ENCODE measurements at places on chromosomes 3 and 15.

GRCh38 chr3:62229908-62230307, 143.4 kb downstream of the FEZF2 start:
- DNase-seq, result no peak

DNA sequence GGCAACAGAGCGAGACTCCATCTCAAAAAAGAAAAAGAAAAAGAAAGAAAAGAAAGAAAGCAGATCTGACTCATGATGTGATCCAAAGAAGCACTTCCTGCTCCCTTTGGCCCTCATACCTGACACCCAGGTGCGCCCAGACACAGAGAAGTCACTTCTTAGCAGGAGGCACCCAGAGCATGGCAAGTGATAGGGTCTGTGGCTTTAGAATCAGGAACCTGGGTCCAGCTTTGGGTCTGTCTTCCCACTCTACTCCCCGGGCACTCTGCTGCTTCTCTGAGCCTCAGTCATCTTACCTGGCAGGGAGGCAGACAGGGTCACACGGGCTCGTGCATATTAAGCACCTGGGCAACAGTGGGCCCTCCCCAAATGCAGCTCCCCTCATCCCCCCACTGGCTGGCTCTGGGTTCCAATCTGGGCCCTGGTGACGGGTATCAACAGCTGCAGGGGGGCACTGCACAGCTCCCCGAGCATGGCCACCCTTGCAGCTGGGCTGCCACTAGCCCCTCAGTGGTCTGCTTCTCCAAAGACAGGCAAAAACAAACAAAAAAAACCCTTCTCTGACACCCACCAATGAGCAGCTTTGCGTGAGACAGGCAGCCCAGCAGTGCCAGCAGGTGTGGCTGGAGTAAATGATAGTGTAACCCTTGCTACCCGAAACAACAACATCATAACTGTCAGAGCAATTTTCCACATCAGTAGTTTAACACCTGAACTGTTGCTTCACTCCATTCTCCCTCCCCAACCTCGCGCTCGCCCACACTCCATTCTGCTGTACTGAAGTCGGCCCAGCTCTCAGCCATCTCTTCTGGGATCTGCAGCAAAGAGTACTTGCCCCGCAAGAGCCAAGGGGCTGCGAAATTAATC, 99.8 kb downstream of the MEGF11 start:
- no peak for DNase-seq

GRCh38 chr3:140501061-140501769, 176.6 kb upstream of the TRIM42 start:
- DNase-seq, result no peak

- DNase-seq, result no peak
Observed at GRCh38 chr3:101252307-101252706, 68.1 kb downstream of the IMPG2 start.

DNA sequence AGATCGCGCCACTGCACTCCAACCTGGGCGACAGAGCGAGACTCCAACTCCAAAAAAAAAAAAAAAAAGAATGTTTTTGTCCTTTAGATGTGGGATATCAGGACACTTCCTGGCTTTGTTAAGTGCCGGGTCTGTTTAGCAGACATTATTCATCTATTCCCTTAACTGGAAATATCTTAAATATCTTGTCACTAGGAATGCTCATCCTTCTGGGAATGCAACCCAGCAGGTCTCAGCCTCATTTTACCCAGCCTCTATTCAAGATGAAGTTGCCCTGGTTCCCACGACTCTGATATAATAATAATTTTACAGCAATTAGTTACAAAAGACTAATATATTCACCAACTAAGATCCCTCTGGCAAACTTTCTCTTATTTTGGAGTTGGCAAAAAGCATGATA, 260.9 kb upstream of the SLITRK3 start:
- DNase-seq, result no peak

DNA sequence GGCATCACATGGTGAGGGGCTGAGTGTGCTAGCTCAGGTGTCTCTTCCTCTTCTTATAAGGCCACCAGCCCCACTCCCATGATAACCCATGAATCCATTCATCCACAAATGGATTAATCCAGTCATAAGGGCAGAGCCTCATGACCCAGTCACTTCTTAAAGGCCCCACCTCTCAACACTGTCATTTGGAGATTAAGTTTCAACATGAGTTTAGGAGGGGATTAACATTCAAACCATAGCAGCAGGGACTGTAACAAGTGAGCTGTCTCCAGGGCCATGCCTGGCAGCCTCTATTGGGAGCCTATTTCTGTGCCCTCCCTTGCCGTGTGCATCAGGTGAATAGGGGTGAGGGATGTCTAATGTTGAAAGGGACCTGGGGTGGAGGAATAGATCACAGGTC, 77.5 kb downstream of the CHRD start:
- no peak for DNase-seq

DNA sequence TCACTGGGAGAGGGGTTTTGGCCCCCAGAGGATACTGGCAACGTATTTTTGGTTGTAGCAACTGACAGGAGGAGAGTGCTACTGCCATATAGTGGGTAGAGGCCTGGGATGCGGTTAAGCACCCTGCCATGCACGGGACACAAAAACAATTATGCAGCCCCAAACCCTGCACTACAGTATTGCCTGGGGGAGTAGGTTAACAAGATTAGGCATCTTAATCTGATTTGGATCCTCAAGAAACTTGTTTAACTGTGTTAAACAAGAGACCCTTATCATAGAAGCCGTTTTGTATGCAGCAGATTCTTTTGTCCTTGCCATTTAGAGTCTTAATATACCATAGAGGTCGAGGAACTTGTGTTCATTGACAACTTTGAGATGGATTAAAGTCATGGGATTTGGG, 3.4 kb downstream of the PHLDB2 start:
- DNase-seq, result no peak

- no peak for DNase-seq
Observed at GRCh38 chr3:151733613-151734012, at the start of gene AADACL2. Gene AADACL2 (plus strand): TSS chr3:151733927. CDS start chr3:151734036, 109 bp downstream.

DNA sequence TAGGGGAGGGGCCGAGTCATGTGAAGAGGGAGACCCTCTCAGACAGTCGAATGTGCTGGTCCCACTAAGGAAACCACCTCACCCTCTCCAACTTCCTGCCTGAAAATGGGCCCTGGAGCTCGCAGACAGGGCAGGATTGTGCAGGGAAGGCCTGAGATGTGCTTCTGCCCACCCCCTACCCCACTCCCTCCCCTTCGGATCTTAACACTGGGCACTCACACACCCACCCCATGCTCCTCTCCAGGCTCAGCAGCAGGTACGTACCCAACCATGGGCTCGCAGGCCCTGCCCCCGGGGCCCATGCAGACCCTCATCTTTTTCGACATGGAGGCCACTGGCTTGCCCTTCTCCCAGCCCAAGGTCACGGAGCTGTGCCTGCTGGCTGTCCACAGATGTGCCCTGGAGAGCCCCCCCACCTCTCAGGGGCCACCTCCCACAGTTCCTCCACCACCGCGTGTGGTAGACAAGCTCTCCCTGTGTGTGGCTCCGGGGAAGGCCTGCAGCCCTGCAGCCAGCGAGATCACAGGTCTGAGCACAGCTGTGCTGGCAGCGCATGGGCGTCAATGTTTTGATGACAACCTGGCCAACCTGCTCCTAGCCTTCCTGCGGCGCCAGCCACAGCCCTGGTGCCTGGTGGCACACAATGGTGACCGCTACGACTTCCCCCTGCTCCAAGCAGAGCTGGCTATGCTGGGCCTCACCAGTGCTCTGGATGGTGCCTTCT, 20.0 kb downstream of the ATRIP start:
- DNase-seq, result peak; percentile 42

DNA sequence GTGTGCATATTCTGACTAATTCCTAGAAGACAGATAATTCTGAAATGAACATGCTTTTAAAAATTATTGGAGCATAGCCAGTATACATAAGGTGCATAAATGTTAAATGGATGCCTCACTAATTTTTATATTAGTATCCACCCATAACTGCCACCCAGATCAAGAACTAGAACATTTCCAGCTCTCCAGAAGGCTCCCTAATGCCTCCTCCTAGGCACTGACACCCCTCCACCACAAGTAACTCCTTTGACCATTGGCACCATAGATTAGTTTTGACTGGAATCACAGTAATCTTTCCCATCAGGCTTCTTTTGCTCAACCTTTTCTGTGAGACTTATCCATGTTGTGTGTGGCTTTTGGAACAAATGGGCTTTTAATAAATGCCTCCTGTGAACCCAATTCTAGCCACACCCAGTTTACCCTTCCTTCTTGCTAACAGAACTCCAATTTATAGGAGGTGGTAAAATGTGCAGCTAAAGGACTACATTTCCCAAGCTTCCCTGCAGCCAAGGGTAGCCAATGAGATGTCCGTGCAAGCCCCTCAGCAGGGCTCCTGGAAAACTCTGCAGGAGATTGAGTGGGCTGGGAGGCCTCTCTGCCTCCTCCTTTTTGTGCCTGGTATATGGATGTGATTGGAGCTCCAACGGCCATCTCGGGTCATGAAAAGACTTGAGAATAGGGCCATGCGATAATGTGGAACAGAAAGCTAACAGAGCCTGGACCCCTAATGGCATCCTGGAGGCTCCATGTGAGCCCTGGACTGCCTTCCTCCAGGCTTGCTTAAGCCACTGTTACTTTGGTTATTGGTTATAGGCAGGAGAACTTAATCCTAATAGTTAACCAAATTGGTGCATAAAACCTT, 322.6 kb upstream of the TLE3 start:
- DNase-seq, result no peak

DNA sequence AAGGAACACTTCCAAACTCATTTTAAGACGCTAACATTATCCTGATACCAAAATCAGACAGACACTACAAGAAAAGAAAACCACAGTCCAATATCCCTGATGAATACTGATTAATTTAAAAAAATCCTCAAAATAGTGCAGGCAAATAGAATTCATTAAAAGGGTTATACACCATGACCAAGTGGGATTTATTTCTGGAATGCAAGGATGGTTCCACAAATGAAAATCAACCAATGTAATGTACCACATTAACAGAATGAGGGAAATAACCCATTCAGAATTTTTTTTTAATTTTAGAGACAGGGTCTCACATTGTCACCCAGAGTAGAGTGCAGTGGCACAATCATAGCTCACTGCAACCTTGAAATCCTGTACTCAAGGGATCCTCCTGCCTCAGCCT, 17.3 kb upstream of the AP4E1 start:
- DNase-seq, result no peak

GRCh38 chr3:124168271-124168670, 176.3 kb upstream of the ROPN1 start:
- no peak for DNase-seq

GRCh38 chr15:67835297-67836133, 4.3 kb downstream of the RNU6-1 start:
- DNase-seq, result no peak

- DNase-seq, result no peak
Observed at GRCh38 chr3:46407970-46408369, 911 bp downstream of the CCRL2 start.

DNA sequence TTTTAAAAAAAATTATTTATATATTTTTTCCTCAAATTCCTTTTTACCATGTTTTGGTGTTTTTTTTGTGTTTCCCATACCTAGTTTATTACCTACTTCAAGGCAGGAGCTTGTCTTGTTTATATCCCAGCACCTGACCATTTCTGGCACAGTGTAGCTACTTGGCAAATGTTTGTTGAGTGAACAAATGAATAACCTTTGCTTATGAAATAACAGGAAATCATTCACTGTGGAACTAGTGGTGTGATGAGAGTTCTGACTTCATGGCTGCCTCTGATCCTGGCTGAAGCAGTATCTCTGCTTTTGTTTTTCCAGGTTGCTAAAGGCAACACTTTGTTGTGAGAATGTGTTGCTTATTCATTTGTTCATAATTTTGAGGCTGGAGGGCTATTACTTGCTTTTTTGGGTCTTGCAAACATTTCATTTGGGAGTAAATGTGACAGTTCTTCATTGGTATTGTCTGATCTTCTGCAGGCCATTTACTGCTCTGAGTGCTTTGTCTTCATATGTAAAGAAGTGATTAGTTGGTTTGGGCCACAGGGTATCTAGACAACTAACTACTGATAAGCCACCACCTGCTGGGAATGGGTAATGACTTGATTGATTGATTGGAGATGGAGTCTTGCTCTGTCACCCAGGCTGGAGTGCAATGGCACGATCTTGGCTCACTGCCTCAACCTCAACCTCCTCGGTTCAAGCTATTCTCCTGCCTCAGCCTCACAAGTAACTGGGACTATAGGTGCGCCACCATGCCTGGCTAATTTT, 5.7 kb downstream of the RAD54L2 start:
- DNase-seq, result no peak

DNA sequence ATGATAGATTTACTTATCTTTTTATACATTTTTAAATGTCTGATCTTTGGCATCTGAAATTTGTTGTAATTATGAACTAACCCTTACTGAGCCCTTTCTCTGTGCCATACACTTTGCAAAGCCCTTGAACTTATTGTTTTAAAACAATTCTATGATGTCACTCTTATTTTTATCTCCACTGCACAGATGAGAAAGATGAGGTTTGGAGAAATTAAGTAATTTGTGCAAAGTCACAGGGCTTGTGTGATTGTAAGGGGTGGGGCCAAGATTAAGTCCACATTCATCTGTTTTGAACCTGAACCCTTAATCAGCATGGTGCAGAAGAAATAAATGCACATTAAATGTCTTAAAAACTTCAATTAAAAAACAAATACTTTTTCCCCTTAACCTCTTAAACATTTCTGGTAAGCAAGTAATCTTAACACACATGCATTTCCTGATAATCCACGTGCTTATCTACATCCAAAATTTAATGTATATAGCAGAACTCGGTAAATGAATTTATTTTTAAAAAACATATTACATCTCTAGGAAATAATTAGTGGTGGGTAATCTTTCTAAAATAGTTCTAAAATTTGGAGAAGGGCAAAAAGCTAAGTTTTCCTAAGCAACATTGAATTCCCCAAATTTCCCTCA, 189.8 kb upstream of the TBC1D5 start:
- no peak for DNase-seq

DNA sequence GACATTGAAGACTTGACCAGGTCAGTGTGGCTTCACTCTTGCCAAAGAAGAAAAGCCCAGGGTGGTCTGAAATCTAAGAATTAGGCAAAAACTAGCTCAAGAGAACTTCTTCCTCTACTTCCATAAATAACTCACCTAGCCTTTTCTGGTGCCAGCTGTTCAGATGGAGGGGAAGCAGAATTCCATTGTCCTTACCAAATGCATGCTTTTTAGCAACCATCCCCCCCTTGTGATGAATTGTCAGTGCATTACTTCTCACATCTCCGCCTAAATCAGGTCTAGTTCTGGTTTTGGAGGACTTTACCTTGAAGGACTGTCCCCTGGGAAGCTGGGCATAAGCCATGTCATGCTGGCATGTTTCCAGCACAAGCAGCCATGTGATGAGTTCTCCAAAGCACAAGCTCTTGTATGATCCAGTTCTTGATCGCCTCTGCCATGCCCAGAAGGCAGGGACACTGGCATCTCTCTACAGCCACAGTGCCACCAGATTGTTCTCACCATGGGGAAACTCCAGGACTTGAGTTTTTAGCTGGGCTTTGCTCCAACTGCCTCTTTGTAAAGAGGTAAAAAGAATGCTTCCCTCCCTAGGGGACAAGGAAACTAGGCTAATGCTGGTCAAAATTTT, 96.4 kb upstream of the IL12A start:
- DNase-seq, result no peak

DNA sequence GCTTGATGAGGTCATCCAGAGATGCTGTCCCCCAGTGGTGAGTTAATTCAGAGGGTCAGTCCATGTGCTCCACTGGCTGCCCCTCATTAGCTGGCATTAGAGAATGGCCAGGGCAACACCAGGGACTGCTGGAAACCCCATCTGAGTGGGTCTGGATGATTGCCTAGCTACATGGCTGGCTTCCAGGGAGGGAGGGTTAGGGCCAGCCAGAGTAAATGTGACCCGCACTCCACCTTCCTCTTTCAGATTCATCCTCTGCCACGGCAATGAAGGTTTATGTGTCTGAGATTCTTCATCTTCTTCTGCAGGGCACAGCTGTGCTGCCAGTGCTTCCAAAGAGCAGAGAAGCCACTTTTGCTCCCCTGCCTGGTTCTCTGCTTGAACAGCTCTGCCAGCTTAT, 391.9 kb downstream of the OCA2 start:
- no peak for DNase-seq
